ENCODE measurements at places on chromosomes 6 and 20.

DNA sequence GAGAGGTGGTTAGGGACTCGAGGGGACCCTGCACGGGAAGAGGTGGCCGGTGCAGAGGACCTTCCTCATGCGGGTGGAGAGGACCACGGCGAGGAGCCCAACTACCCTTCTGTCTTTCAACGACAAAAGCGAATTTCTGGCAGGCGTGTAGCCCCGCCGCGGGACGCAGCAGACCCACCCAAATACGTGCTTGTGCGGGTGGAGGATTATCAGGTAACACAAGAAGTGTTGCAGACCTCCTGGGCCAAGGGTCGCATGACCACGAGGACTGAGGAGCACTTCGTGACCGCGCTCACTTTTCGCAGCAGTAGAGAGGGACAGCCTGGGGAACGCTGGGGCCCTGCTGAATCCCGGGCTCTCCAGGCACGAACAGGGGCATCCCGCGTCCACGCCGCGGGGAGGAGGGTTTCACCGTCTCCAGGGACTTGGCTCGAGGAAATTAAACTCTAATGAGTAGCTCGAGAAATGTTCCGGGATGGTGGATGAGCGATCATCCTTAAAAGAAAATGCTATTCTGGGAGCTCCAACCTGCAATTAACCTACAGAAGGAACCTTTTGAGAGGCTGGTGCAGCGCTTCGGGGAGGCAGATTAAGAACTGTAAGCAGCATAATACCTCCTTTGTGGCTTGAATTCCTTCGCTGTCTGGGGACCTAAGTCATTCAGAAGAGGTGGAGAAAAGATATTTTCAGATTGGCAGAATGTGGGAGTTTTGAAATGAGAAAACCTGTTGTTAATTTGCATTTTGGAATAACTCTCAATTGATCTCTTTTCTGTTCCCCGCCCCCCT, 804 bp downstream of the C6orf141 start:
- DNase-seq: no peak

- no peak for DNase-seq
Observed at GRCh38 chr6:31111712-31112111, 663 bp downstream of the C6orf15 start.

GRCh38 chr20:59400708-59401107, 100.3 kb downstream of the EDN3 start:
- no peak for DNase-seq

DNA sequence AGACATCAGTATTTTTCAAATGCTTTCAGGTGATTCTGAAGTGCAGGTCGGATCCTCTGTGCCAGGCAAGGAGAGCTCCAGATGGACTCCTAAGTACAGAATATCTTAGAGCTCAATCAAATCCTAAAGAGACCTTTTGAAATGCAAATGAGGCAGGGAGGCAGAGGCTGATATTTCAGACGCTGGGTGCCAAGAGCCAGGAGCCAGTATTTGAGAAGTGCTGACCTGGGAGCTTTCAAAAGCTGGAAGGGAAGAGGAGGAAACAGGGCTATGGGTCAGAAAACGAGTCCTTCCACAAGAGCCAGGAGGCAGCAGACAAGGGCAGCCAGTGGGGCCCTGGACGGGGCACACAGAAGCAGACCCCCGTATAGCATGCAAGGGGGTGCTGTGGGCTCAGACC, 46.1 kb upstream of the DSN1 start:
- no peak for DNase-seq

- no peak for DNase-seq
Observed at GRCh38 chr6:131756039-131756438, 45.2 kb upstream of the CTAGE9 start.

DNA sequence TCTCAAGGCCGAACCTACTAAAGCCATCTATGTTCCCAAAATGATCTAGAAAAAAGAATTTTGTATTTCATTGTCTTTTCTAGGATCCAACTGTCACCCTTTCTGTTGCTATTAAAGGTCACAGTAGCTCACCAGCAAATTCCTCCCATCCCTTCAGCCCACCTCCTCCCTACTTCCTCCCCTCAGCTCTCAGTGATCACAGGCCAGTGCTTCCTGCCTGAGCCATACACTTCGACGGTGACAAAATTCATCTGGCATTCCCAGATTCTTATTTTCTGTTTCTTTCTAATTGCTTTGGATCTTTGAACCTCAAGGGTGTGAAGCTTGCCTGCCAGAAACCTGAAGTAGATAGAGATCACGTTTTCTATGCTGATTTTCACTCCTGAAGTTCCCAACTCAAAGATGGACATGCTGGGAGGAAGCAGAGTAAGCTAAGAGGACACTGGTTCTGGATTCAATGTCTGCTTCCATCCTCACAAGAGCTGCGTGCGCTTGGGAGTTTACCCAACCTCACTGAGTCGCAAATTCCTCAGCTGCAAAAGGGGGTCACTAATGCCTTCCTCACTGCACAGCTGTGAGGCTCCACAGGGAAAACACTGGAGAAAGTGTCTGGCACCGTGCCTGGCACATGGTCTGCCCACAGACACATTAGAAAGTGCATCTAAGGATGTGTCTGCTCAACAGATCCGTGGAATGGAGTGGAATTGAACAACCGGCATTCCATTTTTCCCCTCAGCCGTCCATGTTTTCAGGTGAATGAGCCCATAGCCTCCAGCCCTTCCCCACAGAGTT, 34.5 kb downstream of the MDGA1 start:
- no peak for DNase-seq

- DNase-seq: no peak
Observed at GRCh38 chr6:87127737-87128136, 27.6 kb upstream of the ZNF292 start.

Data from ureter (tissue), 1 donor.